Amygdala (tissue), 56 donors: ENCODE measurements at places on chromosomes 6 and 20.
A peak's percentile ranks its signal among the peaks of the same experiment; 100 is the strongest.

DNA sequence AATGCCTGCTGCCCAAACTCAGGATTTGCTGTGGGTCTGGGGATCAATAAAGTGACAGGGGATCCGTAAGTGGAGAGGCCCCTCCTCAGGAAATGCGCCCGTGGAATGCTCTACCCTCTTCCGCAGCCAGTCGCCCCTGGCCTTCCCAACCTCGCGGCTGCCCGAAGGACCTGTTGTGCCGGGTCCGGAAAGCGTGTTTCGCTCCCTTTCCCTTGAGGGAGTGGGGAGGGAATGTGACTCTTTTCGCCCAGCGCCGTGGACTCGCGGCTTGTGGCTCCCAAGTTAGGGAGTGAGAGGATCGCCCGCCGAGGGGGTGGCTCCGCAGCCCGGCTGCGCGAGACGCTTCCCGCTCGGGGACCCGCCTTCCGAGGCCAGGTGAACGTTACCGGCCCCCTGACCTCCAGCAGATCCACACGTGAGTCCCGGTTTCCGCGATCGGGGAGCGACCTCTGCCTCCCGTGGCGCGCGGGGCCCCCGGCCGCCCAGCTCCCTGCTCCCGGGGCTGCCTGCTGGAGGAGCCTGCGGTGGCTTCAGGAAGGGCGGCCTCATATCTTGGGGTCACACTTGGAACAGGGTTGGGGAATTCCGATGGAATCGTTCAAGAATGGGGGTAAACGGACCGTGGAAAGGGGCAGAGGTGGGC lies 666 bp downstream of the TPD52L1 start:
- no peak for DNase-seq

GRCh38 chr20:555976-556385 lies 12.4 kb upstream of the CSNK2A1 start:
- DNase-seq, result no peak

GRCh38 chr20:41087777-41088176 lies 49.6 kb upstream of the PLCG1 start:
- no peak for DNase-seq

GRCh38 chr6:11606332-11606731 lies 68.8 kb downstream of the TMEM170B start:
- no peak for DNase-seq

DNA sequence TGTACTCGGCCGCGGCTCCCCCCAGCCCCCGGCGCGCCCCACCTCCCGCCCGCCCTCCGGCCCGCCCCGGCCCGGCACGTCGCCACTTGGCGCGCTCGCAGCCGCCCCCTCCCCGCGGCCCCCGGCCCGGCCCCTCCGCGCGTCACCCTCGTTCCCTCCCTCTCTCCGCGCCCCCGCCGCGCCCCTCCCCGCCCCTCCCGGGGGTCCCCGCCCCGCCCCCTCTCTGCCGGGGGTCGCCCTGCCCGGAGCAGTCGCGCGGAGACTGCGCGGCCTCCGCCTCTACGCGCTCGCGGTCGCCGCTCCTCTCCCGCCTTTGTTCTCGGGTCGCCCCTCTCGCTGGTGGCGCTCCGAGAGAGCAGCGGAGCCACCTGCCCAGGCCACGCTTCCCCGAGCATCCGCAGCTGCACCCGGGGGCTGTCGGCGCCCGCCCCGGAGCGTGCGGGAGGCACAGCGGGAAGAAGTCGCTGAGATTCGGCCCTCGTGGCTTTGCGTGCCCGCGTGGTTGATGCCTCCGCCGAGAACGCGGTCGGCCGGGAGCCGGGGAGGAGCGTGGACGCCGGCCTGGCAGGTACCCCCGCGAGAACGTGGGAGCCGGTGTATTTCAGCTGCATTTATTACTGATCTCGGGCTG lies at the start of gene PHF10:
Gene PHF10 (minus strand): TSS at position 7 of the 631 bp plus-strand sequence. CDS start 569 bp downstream, outside the sequence.
- DNase-seq, result peak; percentile 59

GRCh38 chr6:120290964-120291363 lies 941.4 kb upstream of the MAN1A1 start:
- DNase-seq, result no peak

DNA sequence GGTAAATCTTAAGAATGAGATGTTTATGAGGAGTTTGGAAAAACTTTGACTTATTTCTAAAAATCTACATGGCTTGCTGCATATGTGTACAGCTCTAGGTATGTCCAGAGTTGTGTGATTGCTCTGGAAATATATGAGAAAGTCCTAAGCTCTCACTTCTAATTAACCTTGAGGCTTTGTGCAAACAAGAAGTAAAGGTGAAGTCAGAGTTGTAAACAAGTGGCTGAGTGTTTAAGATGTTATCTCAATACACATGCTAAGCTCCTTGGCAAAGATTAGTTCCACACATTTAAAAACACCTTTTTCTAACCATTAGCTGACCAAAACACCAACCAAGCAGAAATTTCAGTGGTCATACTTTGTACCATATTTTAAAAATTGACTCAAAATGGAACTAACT lies 684.2 kb downstream of the HTR1B start:
- no peak for DNase-seq

DNA sequence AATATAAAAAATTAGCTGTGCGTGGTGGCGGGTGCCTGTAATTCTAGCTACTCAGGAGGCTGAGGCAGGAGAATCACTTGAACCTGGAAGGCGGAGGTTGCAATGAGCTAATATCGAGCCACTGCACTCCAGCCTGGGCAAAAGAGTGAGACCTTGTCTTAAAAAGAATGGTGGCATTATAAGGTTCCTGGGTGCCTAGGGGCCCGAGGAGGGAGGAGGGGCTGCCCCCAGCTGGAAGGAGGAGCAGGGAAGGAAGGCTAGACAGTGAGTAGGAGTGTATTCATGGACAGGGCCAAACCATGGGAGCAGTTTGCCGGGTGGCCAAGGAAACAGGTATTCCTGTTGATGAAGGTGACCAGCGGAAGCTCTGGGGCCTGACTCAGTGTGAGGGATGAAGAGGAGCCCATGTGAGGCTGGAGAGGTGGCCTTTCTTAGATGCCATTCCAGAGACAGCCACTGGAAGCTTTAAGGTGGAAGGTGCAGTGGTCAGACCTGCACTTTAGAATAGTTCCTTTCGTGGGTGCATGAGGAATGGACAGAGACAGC lies 24.2 kb downstream of the MANBAL start:
- DNase-seq, result no peak

GRCh38 chr20:63424613-63425012 lies 47.8 kb downstream of the KCNQ2 start:
- no peak for DNase-seq
